ENCODE measurements at places on chromosomes 5 and 9.

- DNase-seq, result no peak
These were observed 62.9 kb upstream of the PANK3 start for GRCh38 chr5:168642019-168642418.

DNA sequence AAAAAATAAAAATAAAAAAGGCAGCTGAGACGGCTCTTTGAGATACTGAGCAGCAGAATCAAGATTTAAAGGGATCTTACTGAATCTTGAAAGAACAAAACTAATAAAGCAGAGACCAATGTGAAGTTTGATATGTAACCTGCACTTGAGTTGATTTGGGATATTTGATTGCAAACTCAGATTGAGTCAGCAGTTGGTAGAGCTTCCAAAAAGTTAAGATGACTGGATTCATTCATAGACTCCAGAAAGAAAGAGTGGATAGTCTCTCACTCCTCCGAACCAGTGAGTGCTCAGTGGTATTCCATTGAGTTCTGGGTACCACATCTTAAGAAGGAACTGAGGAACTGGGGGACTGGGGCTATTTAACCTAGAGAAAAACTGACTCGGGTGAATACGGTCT, 52.7 kb upstream of the TESK1 start:
- no peak for DNase-seq

DNA sequence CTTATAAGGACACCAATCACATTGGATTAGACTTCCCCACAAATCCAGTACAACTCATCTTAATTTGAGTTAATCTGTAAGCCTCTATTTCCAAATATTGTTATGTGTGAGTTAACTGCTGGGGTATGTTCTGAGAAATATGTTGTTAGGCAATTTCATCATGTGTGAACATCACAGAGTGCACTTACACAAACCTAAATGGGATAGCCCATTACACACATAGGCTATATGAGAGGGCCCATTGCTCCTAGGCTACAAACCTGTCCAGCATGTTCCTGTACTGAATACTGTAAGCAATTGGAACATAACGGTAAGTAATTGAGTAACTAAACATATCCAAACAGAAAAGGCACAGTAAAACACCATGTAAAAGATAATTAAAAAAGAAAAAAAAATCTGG, 19.1 kb upstream of the ARSI start:
- no peak for DNase-seq

- DNase-seq, result no peak
These were observed 30.9 kb downstream of the GSN start for GRCh38 chr9:121298689-121299466.

GRCh38 chr5:94632024-94632423, 13.6 kb downstream of the SLF1 start:
- no peak for DNase-seq

GRCh38 chr5:14741801-14742440, 77.4 kb downstream of the OTULIN start:
- DNase-seq, result no peak

DNA sequence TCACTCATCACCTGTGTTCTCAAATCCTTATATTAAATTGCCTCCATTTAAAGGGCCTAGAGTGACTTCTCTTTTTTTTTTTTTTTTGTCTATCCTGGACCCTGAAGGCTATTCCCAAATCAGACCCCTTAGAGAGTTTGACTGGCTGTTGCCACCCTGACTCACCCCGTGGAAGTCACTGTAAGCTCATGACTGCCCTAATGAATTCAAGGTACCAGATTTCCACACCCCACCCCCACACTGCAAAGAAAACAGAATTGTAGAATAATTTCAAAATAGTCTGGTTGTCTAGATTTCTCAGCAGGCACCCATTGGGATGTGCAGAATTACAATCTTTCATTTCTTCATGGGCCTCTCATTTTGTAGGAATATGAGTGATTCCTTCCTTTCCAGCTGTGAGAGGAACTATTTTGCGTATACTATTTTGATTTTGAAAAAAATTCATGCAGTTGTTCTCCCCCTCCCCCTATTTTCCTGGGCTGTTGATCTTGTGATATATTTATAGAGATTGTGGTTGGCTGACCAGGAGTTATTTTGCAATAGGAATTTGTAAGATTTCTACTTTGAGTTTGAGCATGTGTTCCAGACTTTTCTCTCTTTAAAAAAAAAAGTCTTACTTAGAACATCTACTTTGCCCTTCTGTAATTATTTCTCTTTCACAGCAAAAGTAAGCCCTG, 79.1 kb downstream of the ZNF618 start:
- peak; percentile 32 for DNase-seq

DNA sequence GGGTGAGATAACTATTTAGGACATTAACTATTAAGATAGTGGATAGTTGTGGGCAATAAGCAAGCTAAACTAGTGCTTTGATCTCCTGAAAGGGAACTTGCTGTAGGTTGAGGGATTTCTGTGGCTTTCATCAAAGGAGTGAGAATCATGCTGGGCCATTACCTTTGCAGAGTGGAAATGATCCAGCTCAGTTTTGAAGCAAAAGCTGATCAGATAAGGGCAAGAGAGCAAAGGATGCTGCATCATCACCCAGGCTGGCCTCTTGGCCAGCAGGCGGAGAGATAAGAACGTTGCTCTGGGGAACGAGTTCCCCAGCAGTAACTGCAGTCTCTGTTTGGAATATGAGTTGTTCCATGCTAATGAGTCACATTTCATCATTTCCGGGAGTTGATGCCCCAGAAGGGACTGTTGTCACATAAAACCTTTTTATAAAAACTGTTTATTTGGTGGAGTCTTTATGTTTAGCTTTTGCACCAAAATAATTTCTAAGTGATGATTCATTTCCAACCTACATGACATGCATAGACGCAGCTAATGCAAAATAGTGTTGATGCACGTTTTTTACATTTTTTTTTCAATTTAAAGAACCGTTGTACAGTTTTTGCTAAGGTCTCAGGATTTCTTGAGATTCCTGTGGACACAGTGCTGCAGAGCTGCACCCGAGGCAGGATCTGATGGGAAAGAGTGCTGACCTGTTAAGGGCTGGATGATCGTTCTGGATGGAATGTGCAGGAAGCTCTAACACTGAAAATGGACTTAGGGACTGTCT, 99.3 kb downstream of the ACTBL2 start:
- peak; percentile 15 for DNase-seq

GRCh38 chr9:16203729-16204573, 651.1 kb downstream of the CCDC171 start:
- no peak for DNase-seq

DNA sequence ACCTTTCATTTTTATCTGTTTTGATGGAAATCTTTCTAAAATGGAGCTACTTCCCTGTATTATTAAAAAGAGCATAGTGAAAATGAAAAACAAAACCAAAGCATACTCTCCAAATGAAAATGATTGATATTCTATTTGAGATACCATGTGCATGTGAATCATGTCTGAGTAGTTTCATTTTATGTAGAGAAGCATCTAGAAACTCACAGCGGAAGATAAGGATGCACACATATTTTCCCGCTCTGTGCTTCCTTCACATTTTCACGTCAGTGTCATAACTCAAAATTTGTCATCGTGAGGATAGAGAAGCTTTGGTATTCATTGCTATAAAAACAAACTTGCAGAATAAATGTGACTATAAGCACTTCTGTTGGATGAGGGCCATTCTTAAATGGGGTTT, 34.0 kb upstream of the CLINT1 start:
- no peak for DNase-seq

DNA sequence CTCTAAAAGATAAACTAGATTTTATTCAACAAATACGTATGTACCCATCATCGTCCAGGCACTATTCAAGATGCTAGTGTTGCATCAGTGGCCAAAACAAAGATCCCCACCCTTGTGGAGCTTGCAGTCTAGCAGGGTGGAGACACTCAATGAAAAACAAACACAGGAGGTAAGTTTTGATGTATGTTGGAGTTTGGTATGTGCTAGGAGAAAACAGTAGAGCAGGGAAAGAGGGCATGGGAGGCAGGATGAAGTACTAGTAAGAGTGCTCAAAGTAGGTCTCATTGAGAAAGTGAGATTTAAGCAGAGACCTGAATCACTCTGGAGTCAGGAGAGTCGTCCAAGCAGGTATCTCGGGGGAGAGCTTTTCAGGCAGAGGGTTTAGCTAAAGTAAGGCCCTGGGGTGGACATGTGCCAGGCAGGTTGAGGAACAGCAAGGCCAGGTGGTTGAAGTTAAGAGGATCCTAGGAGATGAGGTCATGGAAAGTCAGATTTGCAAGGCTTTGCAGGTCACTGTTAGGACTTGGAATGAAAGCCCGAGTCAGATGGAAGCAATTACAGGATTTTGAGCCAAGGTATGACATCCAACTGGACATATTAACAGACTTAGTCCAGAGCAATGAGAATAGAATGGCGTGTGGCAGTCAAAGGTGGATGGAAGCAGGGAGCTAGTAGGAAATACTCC, 9.2 kb downstream of the SNX18 start:
- no peak for DNase-seq

DNA sequence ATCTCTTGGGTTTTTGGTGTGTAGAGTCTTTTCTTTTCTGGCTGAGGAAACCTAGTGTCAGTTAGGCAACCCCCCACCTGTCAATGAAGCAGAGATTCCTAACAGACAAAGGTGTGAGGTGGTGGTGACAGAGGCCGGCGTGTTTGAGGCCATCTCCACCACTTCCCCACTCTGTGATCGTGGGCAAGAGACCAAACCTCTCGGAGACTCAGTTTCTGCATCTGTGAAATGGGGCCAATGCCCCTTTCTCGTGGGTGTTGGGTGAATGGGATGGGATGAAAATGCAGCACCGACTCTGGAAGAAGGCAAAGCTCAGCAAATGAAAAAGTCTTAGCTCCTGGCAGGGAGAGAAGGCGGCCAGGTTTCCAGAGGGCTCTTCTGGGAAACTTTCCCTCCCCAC, 807 bp downstream of the FAM163B start:
- no peak for DNase-seq

- DNase-seq, result no peak
These were observed 2.3 kb downstream of the POMT1 start for GRCh38 chr9:131505012-131505411.

DNA sequence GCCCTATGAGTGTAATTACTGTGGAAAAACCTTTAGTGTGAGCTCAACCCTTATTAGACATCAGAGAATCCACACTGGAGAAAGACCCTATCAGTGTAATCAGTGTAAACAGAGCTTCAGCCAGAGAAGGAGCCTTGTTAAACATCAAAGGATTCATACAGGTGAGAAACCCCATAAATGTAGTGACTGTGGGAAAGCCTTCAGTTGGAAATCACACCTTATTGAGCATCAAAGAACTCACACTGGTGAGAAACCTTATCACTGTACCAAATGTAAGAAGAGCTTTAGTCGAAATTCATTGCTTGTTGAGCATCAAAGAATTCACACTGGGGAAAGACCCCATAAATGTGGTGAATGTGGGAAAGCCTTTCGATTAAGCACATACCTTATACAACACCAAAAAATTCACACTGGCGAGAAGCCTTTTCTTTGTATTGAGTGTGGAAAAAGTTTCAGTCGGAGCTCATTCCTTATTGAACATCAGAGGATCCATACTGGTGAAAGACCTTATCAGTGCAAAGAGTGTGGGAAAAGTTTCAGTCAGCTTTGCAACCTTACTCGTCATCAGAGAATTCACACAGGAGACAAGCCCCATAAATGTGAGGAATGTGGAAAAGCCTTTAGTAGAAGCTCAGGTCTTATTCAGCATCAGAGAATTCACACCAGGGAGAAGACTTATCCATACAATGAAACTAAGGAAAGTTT, 9.9 kb downstream of the ZNF189 start:
- no peak for DNase-seq

- no peak for DNase-seq
These were observed 19.4 kb downstream of the ENTREP1 start for GRCh38 chr9:69344459-69344858.

DNA sequence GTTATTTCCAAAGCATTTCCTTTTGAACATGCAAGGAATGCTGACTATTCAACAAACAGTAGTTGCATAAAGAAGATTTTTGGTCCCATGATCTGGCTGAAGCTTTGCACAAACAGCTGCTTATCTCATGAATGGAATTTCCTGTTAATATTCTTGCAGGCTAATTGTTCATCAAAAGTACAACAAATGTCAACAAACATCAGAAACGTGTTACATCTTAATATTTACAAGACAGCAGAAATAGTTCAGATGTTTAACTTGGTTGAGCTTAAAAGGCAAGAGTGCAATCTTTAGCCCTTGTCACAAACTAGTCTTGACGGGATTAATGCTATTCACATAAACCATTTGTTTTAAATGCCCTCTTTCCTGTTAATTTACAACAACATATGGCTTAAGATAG, 47.9 kb upstream of the BASP1 start:
- no peak for DNase-seq

DNA sequence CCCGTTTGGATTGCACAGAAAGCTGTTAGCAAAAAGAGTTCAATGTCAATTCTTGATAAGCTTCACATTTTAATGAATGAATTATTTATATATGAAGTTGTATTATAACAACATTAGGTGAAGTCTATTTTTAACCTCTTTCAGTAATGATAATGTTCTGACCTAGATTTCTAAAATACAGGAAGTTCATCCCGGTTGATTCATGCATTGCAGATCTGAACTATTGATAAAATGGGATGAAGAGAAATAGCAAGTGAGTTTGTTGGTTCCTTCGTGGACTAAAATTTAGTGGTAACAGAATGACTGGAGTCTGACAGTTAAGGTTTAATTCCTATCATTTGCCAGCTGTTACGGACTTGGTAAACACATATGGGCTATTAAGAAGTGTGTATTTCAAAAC, 180.5 kb downstream of the PCSK1 start:
- DNase-seq, result no peak

- DNase-seq, result no peak
These were observed 63.1 kb downstream of the DOCK8 start for GRCh38 chr9:277601-278295.

- no peak for DNase-seq
These were observed 148.3 kb upstream of the NR3C1 start for GRCh38 chr5:143551820-143552251.

GRCh38 chr9:126581893-126582292, 31.8 kb upstream of the LMX1B start:
- DNase-seq, result no peak

GRCh38 chr5:127298036-127298429, 7.4 kb downstream of the MEGF10 start:
- DNase-seq, result no peak

DNA sequence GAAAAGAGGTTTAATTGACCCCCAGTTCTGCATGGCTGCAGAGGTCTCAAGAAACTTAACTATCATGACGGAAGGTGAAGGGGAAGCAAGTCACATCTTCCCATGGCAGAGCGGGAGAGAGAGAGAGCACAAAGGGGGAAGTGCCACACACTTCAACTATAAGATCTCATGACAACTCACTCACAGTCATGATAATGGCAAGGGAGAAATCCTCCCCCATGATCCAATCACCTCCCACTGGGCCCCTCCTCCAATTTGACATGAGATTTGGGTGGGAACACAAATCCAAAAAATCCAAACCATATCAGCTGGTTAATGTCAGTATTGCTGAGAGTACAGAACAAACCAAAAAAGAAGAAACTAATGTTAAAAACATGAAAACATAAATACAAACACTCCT, 120.2 kb downstream of the STARD4 start:
- no peak for DNase-seq

GRCh38 chr5:54311176-54311677, 854 bp upstream of the ARL15 start:
- DNase-seq, result no peak
